ENCODE measurements at places on chromosomes 7 and 10.

- no peak for DNase-seq
Measured at GRCh38 chr7:36620166-36620708, 104.1 kb downstream of the AOAH start.

DNA sequence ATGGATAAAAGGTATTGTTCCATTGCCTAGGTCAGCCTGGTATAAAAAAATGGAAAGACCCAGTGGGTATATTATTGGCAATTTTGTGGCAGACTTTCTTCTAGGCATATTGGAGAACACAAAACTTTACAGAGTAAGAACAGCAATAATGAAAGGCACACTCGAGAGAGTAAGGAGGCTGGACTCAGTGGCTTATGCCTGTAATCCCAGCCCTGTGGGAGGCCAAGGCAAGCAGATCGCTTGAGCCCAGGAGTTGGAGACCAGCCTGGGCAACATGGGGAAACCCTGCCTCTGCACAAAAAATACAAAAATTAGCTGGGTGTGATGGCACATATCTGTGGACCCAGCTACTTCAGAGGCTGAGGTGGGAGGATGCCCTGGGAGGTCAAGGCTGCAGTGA, 158.2 kb downstream of the FAM107B start:
- no peak for DNase-seq

DNA sequence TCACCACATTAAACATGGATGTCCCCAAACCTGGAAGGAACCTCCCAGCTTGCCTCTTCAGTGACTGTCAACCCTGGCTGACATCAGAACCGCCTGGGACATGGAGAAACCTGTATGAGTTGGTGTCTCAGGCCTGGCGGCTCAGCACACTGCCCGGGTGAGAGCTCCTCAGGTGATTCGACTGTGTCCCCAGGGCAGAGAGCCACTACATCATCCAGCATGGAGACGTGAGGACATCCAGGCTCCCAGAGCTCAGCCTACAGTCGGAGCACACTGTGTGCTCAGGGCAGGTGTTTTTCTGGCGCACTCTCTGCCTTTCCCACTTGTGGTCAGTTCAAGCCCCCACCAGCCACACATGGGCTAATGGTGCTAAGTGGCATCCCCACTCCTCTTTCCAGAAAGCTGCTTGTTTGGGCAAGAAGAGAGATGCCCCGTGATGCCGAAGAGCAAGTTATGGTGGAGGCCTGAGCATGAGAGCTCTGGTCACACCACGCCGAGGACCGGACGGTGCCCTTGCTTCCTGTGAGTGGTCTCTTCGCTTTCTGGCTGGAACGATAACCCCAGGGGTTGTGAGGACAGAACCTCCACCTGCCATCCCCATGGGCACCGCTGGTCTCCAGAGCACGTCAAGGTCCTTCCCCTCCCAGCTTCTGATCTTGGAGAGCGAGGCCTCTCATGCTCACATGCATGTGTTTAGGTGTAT, 38.5 kb downstream of the AMZ1 start:
- no peak for DNase-seq

GRCh38 chr10:80535671-80536360, 1.9 kb upstream of the SH2D4B start:
- peak; percentile 65 for DNase-seq

GRCh38 chr10:32349968-32350738, 3.2 kb upstream of the EPC1 start:
- DNase-seq = no peak

- DNase-seq = no peak
Measured at GRCh38 chr10:6603142-6604125, 23.4 kb upstream of the PRKCQ start.
